Esophagus squamous epithelium (tissue), 5 donors: ENCODE measurements at places on chromosomes 4 and X. TPM values are rescaled to one million over a fixed set of nuclear protein-coding genes. Genes with fewer than 3 reads are reported as not detected.

Gene TTC29
- total RNA-seq = not detected

Gene PPEF1
- total RNA-seq = 0.19 TPM

Gene S100P
- 61.9 TPM for total RNA-seq

- no peak for DNase-seq
Observed at GRCh38 chr4:107996949-107997788, 7.5 kb downstream of the HADH start.

DNA sequence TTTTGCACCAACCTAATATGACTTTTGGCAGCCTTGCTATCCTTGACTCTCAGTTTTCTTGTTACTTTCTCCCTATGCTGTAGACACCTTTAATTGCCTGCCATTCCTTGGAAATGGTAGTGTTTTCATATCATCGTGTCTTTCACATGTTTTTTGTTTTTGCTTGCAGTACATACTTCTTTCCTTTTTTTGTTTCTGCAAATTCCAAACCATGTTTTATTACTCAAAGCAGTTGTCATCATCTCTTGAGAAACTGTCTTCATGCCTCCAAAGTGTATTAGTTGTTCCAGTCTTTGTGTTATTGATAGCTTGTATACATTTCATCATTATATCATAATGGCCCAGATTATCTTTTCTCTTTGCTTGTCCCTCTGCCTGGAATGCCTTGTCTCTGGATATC, 57.1 kb downstream of the PDLIM5 start:
- no peak for DNase-seq

DNA sequence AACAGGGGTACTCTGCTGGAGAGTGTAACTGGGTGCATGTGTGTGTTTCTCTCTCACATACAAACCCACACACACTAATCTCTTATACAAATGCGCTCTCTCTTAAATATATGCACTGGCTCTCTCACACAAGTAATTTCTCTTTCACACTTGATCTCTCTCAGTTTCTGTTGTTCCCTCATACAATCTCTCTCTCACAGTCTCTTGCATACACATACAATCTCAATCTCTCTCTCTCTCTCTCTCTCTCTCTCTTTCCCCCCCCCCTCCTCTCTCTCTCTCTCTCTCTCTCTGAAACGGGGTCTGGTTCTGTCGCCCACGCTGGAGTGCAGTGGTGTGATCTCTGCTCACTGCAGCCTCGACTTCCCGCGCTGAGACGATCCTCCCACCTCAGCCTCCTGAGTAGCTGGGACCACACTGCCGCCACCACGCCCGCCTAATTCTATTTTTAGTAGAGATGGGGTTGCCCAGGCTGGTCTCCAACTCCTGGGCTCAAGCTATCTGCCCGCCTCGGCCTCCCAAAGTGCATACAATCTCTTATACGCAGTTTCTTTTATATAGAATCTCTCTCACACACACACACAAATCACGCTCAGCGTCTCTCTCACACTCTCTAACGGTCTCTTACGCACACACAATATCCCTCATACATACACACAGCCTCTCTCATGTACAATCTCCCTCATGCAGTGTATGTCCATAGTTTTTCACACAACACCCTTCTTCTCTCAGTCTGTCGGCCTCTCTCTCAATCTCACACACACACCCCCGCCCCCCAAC, 518 bp upstream of the FAM241A start:
- DNase-seq = no peak

GRCh38 chrX:22666441-22666840, 333.3 kb upstream of the DDX53 start:
- no peak for DNase-seq

DNA sequence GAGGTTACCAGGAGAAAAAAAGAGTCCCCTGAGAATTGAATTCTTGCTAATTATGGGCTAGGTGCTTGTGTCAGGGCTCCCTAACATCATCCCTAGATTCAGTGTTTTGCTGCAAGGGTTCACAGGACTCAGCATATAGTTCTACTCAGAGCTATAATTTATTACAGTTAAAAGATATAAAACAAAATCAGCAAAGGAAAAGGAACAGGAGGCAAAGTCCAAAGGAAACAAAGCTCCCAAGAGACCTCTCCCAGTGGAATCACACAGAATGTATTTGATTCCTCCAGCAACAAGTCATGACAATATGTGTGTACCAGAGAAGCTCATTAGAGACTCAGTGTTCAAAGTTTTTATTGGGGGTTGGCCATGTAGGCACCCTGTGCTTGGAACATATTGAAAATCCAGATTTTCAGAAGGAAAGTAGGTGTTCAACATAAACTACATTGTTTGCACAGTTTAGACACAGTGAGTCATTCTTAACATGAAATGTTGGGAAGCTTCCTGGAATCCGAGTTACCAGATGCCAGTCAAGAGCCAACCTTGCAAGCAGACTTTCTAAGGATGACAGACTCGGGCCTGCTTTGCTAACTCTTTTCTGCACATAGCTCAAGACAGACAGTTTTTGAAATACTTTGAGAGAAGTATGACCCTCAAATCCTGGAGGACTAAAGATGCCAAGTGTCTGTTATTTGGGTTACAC, 311.3 kb upstream of the EMCN start:
- DNase-seq = no peak

DNA sequence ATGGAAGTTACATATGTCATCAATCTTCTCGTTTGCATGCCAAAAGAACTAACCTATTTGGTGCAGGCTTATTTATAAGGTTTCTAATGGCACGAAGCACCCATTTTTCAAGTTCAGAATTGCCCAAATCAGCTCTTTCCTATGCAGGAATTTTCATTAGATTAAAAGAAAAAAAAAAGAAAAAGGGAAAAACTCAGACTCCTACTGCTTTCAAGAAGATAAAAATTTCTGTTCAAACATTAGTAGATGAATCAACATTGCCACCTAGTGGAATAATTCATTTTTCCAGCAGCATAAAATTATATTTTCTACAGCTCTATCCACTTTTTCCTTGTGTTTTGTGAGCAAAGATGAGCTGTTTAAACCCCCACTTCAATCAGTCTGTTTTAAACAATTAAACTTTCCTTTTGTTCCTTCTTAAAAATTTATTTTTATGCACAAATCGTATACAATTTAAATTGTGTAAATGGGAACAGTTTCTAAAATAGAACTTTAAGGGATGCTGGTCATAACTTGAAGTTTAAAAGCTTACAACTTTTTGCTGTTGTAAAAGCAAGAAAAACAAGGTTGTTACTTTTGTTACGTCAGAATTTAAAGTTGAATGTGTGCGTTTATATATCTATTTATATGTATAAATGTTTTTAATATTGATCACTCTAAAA, 309.9 kb downstream of the ARAP2 start:
- no peak for DNase-seq

DNA sequence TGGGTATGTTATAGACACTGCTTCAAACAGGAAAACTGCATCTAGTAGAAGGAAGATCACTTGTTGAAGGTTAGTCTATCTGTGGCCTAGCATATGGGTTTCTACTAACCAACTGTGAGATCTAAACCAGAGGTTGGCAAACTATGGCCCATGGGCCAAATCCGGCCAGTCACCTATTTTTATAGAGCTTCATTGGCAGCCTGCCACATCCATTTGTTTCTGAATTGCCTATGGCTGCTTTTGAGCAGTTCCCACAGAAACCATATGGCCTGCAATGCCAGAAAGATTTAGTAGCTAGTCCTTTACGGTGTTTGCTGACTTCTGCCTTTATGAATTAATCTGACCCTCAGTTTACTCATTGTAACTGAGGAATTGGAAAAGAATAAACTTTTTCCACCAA, 71.1 kb downstream of the MID1 start:
- DNase-seq = no peak
